ENCODE measurements at places on chromosomes 16 and 17.

DNA sequence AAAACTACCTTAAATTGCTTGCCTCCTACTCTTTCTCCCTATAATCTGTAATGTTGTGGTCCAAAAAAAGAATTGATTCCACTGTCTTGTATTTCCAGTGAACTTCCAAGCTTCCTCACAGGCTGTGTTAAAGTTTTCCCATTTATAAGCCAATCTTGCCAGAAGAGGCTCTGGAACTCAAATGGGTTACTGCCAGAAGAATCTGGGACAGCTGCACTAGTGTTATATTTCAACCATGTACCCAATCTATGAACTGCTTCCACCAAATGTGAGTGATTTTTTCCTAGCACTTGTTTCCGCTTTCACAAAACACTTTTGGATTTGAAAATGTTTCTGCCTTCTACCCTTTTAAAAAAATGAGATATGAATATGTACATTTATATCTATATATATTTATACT is 1.8 kb downstream of the CCDC43 start:
- no peak for DNase-seq

DNA sequence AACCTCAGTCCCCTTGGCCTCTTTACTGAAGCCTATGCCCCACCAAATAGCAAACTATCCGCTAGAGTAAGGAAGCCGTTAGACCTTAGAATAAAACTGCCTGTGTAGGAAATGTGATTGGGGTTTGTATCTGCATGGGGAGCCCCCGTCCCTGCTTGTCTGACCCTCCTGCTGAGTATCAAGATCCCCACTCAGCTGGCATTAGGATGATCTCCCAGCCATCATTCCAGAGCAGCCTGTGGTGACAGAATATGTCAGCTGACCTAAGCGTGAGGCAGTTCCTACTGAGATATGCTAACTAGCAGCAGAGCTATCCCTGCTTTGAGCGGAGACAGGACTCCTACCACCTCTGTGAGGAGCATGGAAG is 645 bp upstream of the GFOD2 start:
- peak; percentile 71 for DNase-seq

DNA sequence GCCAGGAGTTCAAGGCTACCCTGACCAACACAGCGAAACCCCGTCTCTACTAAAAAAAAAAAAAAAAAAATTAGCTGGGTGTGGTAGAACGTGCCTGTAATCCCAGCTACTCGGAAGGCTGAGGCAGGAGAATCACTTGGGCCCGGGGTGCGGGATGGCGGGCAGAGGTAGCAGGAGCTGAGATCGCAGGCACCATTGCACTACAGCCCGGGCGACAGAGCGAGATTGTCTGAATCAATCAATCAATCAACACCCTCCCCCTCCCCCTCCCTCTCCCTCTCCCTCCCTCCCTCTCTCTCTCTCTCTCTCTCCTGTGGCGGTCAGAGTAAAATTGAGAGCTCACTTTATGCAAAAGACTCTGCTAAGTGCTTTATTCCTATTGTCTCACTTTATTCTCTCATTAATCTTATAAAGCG is 1.2 kb downstream of the HSDL1 start:
- no peak for DNase-seq

- DNase-seq: no peak
Observed at GRCh38 chr17:5583426-5584382, 605 bp downstream of the NLRP1 start.

DNA sequence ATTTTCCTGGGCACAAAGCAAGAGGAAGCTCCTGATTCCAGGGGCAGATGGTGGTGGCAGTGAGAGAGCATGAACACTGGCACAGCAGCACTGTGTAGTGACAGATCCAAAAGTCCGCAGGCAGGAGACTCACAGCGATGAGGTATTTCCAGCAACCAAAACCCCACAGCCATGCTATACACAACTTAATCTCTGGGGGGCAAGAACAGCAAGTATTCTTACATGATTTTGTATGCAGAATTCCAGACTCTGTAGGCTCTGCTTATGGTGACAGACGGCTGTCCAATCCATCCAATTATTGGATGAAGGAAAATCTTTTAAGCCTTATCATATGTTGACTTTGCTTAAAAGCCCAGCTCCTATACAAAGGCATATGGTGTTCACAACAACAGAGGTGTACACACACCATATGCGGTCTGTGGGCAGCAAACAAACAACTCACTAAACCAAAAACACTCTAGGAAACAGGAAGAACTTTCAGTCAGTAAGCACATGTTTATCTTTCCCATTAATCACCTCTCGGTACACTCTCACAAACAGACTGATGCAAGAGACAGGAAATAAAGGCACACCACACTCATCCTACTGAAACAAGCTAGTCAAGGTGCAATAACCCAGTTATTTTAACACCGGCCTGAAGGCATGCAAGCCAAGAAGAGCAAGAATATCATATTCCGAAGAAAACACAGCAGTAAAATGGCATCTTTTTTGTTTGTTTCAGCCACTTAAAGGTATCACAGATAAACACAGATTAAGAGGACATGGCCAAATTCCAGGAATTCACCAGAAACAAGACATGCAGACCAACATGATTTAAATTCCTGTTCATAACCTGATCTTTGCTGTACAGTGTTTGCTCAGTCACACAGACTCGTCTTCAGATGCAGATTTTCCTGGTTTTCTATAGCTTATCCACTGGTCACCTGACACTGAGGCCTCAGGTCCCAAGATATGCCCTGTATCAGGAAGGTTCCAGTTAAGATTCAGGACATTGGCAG is 47.8 kb downstream of the ERN1 start:
- no peak for DNase-seq

- DNase-seq: no peak
Observed at GRCh38 chr17:33240362-33240761, 52.7 kb downstream of the ASIC2 start.

DNA sequence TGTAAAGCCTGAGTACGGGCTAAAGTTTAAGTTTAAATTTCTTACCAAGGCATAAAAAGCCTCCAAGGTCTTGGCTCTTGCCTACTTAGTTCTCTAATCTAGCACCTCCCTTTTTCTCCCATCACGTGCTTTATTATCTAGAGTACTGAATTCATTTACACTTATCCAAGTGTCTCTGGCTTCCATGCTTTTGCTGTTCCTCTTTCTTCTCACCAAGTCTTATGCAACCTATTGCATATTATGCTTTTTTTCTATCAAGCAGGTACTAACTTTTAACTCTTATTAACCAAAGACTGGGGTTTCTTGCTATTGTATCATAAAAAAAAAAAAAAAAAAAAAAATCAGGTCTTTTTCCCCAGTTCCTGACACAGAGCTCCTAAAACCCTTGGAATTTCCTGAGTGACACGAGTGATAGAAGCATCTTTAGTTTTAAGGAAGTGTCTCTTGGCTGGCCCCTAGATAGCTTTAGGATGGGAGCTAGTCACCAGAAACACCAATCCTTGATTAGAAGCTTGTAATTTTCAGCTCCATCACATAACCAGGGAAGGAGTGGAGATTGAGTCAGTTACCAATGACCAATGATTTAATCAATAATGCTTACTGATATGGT is 44.9 kb downstream of the SSH2 start:
- DNase-seq: no peak

Measured in coronary artery (tissue), 2 donors.